ENCODE measurements at places on chromosomes 13 and 19. TPM values are rescaled to one million over a fixed set of nuclear protein-coding genes. Genes with fewer than 3 reads are reported as not detected.

- DNase-seq, result no peak
Observed at GRCh38 chr19:4064149-4064495, 2.6 kb downstream of the ZBTB7A start.

- DNase-seq, result no peak
Observed at GRCh38 chr19:3507371-3508120, 1.4 kb downstream of the FZR1 start.

- no peak for DNase-seq
Observed at GRCh38 chr13:20903164-20903475, 574 bp upstream of the XPO4 start.

- no peak for DNase-seq
Observed at GRCh38 chr19:19160461-19161035, 9.5 kb downstream of the MEF2B start.

DNA sequence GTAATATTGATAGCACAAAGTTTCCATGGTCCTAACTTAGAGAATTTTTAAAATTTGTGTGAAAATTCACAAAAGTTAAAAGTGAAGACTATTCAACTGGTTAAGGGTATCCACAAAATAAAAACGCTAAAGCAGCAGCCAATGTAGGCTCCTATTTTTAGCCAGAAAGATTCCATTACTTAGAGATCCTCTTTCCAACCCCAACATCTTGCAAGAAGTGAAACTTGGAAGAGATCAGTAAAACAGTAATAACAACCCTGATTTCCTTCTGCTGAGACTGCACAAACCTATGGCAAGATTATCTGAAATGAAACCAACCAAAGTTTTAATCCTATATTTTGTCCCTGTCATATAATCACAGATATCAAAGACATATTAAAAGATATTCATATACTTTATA, 8.5 kb downstream of the TBC1D4 start:
- no peak for DNase-seq

The URI1 gene
- 43.1 TPM for total RNA-seq

The BEST2 gene
- not detected for total RNA-seq

DNA sequence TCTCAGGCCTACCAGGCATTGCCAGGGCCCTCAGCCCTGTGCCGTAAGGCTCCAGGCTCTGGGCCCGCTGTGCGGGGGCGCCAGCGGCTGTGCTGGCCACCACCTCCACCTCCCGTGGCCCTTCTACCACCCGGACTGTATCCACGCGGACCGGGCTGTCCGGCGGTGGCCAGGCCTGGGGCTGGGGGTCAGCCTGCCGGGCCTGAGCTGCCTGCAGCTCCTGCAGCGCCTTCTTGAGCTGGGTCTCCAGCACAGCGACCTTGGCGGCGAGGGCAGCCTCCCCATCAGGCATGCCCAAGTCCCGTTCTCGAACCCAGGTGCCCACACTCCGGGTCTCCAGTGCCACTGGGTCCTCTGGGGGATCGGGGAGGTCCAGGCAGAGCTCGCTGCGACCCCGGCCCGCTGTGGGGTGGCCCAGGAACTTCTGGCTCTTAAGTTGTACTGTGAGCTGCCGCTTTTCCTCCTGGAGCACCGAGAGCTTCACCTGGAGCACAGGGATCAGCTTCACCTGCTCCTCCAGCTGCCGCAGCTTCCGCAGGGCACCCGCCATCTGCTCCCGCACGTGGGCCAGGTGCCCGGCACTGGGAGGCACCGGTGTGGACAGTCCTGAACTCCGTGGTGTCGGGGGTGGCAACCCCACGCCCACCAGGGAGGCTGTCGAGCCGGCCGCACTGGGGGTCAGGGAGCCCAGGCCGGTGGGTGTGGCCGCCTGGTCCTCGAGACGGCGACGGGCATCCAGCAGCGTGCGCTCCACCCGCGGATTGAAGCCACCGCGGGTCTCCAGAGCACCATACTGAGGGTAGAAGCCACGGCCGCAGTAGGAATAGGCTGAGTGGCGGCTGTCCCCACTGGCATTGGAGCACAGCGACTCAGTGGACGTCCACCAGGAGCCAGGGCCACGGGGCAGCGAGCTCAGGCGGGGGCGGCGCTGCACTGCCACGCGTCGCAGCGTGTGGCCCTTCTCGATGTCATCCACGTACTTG, 4.1 kb downstream of the KANK2 start:
- DNase-seq, result no peak

GRCh38 chr19:46617601-46618000, 7.3 kb downstream of the PTGIR start:
- no peak for DNase-seq

DNA sequence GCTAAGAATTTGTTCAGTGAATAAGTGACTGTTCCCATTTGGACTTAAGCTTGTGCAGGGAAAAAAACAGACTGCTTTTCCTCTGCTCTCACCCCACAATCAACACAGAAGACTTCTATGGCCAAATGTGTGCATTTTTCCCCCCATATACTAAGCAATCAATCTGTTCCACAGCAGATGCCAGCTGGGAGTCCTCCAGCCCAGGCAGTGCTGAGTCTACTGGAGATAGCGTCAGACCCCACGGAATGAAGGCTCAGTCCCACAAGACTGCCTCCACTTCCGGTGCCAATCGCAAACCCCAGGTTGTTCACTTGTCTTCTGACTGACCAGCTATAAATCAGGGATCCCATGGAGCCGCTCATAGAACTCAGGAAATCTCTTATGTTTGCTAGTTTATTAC, 69.5 kb upstream of the ANKRD10 start:
- no peak for DNase-seq

The RASIP1 gene
- 19.2 TPM for total RNA-seq

- DNase-seq, result no peak
Observed at GRCh38 chr13:47774671-47774994, 226.4 kb downstream of the SUCLA2 start.

The ANGPTL8 gene
- 0.57 TPM for total RNA-seq

GRCh38 chr13:108214441-108215271, 680 bp downstream of the LIG4 start:
- no peak for DNase-seq

The SPTBN4 gene
- 1.7 TPM for total RNA-seq

DNA sequence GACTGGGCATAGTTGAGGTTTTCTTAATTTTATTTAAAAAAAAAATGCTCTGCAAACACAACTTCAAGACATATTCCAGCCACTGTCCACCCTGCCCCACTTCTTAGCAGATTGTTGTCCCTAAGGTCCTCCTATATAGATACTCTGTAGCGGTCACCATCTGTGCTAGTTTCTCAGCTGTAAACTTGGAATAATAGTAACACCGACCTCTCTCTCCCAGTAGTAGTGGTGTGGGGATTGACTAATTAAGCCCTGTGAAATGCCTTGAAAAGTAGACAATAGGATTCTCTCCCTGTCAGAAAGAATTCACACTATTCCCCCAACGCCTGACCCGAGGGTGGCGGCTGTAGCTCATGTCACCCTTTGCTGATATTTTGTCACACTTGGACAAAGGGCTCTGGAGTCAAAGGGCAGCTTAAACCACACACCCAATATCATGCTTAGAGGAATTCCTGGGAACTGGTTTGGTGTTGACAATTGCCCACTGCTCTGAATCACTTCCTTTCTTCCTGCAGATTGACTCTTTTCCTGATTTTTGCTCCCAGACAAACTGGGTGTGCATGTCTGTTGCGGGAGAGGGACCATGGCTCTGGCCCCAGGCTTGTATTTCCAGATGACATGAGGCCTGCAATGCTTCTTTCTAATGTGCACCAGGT, 9.2 kb upstream of the SERP2 start:
- DNase-seq, result no peak

DNA sequence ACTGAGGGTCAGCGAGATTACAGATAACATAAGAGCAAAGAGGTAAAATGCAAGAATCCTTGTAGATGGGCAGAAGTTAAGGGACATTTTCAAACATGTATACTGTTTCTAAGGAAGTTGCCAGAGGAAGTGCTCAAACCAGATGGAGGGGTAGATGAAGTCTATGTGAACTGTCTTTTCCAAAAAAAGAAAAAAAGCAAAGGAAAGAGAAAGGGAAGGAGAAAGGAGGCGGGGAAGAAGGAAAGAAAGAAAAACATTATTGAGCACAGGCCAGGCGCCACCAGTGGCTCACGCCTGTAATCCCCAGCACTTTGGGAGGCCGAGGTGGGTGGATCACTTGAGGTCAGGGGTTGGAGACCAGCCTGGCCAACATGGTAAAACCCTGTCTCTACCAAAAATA, 5.3 kb downstream of the DMAC2 start:
- DNase-seq, result peak; percentile 18

The NEK3 gene
- 12.2 TPM for total RNA-seq

- no peak for DNase-seq
Observed at GRCh38 chr13:109817591-109818535, 31.5 kb upstream of the IRS2 start.

DNA sequence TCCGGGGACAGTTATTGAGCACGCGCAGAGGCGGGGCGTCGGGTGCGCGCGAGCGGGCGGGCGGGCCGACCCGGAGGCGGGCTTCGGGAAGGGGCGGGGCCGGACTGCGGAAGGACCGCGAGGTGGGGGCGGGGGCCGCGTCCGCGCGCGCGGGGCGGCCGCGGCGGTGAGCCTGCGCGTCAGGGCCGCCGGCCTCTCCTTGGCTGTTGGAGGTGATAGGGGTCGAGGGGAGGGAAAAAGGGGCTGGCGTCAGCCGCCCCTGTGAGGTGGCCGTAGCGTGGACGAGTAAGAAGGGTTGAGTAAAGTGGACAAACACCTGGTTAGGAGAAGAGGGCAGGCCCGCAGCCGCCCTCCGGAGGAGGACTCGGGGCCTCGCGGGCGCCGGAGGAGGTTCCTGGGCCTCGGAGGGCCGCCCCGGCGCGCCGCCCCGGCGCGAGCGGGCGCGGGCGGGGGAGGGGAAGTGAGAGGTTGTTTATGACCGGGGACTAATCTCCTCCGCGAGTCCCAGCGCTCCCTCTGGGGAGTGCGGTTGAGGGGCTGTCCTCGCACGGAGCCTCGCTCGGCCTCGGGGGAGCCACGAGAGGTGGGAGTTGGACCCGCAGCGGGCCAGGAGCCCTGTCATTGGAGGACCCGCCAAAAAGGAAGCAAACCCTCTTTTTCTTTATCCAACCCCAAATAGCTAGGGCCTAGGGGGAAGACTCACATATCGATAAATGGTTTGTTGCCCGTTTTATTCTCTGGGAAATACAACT, 547 bp upstream of the INTS6 start:
- peak; percentile 93 for DNase-seq

- peak; percentile 50 for DNase-seq
Observed at GRCh38 chr19:50325310-50326100, 3.7 kb downstream of the KCNC3 start.

Measured in posterior vena cava (tissue), 2 donors.